ENCODE measurements at places on chromosomes 2 and 18.

DNA sequence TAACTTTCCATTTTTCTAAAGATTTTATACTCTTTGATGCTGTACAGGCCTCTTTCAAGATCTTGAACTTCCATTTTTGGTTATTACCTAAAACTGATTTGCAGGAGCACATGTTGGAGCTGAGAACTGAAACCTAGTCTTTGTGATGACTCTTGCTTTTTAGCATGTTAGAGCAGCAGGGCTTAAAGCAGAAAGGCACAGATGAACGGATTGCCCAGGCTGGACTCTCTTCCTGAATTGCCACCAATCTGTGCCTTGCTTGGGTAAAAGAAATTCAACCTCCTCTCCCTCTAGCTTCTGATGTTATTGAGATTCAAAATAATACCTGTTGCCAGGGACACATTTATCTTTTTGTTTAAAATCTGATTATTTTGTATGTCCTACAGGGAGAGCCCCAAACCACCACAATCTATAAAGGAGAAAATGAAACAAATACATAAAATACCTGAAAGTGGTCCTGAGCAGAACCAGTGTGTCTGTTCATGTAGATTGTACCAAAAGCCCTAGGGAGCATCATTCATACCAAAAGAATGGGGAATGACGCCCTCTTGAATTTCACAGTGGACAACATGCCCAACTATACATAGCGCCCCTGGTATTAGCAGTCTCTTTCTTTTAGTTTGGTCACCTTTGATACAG, 277.0 kb upstream of the MAP2 start:
- no peak for DNase-seq

GRCh38 chr2:31129375-31130171, 8.7 kb downstream of the GALNT14 start:
- DNase-seq: no peak

- no peak for DNase-seq
These were observed 16.3 kb upstream of the RMND5A start for GRCh38 chr2:86703704-86704361.

DNA sequence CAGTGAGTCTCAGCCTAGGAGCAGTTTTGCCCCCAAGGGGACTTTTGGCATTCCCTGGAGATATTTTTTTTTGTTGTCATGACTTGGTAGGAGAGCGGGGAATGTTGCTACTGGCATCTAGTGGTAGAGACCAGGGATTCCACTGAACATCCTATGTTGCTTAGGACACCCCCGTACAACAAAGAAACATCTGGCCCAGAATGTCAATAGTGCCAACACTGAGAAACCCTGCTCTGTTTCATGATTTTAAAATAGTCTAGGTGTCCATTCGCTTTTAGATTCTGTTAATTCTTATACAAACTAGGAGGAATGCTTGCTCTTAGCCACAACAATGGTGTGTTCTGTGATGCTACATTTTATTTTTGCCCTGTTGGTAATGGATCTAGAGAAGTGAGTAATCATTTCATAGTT, 225.8 kb upstream of the SIX3 start:
- no peak for DNase-seq

DNA sequence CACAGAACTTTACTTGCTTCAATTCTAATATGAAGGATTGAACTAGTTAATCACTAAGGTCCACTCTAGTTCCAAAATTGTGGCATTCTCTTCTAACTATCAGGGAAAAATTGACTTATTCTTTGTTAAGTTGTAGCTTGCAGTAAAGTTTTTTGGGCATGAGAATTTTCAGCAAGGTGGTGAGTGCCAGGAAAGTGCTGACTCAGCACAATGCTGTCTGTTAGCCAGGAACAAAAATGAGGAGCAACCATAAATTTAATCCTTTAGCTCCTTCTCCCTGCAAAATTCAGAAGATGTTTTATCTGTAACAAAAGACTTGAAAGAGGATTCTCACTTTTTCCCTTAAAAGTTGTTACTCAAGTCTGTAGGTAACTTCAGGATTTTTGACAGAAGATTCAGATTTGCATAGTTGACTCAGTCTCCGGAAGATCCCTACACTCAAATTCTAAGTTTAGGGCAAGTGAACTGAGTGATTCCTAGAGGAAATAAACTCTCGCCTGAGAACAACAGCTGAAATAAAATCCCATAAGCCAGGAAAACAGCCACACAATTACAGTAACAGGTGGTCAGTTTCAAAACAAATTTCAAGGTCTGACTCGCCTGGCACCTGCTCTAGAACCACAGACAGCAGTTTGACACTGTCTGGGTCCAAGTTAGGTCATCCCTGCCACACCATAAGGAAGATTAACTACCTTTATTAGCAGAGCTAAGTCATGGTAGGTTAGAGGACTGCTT, 20.2 kb upstream of the DARS1 start:
- no peak for DNase-seq

GRCh38 chr2:10344105-10345066, 41.7 kb downstream of the HPCAL1 start:
- DNase-seq: no peak

DNA sequence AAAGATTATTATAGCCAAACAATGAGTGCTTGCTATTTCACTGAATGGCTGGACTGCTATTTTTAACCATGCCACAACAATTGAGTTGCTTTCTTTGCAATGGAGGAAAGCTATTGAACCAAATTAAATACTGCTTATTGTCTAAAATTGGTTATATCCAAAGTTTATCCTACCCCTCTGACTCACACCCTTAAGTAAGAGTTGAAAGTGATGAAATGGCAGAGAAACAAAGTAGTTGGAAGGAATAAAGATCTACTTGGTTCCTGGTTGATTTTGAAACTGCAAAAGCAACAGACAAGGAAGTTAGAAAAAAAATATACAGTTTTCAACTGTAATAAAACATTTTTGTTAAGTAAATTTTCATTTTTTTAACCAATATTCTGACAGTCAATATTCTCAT, 47.5 kb downstream of the EML4 start:
- DNase-seq: no peak

DNA sequence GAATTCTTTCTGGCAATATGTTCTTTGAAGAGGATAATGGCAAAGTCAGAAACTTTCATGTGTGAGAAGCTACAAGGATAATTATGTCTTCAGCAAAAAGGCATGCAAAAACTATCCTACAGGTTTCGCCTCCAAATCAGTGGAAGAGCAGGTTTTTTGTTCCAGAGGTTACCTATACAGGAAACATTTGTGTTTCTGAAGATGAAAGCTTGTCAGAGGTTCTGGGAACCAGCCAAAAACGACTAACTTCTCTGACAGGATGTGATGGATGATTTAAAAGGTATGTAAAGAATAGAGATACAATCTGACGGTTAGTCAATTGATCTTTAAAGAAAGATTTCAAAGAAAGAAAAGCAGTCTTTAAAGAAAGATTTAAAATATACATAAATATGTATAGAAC, 37.6 kb downstream of the RND3 start:
- no peak for DNase-seq

DNA sequence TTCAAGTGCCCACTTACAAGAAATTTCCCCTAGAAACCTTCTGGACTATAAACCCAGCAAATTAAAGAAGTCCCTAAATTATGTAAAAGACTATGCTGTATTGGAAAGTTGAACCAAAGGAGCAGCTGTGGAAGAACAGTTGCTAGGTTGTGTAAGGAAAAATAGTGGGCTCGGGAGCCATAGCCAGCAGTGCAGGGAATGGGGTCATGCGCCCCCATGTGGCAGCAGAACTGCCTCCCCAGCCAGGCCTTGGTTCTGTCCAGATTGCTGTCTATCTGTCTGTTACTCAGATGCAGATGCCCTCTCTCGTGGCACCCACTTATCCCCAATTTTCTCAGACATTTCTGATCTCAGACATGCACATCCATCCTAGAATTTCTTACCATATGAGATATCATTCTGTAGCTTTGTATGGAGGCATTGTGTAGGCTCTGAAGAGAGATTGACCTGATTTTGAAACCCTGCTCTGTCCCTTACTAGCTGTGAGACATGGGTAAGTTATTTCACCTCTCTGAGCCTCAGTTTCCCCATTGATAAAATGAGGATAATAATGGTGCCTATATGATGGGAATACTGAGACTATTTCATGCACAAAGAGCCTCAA, 258.3 kb downstream of the SS18 start:
- no peak for DNase-seq

GRCh38 chr2:83970217-83970929, 488.7 kb downstream of the SUCLG1 start:
- no peak for DNase-seq

- DNase-seq: no peak
These were observed 129.2 kb downstream of the IKZF2 start for GRCh38 chr2:213021971-213022899.

DNA sequence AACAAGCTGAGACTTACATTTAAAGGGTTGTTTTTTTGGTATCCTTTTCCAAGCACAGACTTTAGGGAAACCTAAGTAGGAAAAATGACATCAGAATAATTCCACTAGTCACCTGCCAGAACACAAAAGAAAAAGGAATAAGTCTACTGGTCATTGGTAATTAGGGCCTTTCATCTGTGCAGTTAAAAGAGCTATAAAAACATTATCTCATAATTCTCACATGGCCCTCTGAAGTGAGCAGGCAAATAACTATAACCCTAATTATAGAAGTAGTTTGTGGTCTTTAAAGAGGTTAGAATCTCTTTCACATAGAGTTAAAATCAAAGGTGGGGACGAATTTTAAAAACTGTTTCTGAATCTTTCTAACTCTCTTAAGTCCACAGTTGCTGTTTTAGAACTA, 111.1 kb upstream of the B3GNT2 start:
- no peak for DNase-seq

DNA sequence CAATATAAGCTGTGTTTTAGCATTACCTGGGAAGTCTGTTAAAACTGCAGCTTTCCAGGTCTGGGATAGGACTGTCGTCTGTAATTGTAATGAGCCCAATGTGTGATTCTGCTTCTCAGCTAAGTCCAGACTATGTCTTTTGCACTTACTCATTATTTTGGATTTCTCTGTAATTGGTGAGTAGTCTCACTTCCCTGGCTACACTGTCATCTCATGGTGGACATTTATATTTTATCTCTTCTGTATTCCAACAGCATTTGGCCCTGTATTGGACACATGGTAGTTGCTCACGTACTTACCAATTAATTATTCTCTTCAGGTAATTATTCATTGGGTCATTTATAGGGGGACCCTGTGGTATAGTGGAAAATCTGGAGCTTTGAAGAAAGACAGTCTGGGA, 28.0 kb downstream of the LHCGR start:
- no peak for DNase-seq

GRCh38 chr2:164066095-164066494, 330.3 kb upstream of the FIGN start:
- DNase-seq: no peak

DNA sequence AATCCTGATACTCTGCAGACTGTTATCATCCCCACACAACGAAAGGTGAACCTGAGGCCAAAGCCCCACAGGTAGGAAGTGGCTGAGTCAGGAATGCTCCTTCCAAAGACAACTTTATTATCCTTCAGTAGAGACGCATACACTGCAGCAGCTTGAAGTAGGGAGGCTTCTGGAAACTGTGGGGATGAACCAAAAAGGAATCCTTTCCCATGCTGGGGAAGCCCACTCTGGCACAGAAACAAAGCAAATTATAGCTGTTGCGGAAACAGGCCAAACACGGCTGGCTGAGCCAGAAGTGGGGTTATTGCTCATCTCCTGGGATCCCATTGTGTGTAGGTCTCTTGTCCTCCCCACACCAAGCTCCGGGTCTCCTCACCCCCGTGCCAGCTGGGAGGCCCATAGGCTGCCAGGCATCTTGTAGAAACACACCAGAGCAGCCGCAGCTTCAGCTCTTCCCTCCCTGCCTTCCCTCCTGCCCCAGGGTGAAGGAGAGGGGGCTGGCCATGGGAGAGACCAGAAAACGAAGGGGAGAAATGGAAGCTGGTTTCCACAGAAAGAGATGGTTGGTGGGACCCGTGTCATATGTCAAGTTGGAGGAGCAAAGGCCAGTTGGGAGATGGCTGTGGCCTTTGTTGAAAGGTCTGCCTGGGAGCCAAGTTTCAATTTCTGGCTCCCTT, 176.9 kb upstream of the NABP1 start:
- no peak for DNase-seq

DNA sequence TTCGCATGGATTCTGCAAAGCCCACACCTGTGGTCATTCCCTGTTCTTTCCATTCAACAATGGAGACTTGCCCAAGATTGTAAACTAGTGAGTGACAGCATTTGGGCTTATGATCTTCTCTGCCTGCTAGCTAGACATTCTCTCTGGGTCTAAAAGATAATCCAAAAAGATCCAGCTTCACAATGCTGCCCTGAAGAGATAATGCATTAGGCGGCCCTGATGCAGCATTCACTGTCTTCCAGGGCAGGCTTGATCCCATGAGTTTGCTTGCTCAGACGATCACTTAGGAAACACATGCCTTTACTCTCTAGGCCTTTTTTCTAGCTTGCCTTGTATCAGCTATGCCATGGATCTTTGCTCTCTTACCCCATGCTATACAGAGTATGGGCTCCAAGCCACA, 196.1 kb downstream of the SETBP1 start:
- DNase-seq: no peak

GRCh38 chr2:119257198-119257597, 33.6 kb downstream of the STEAP3 start:
- DNase-seq: no peak

- DNase-seq: no peak
These were observed 166.5 kb downstream of the MTX2 start for GRCh38 chr2:176435729-176436128.

DNA sequence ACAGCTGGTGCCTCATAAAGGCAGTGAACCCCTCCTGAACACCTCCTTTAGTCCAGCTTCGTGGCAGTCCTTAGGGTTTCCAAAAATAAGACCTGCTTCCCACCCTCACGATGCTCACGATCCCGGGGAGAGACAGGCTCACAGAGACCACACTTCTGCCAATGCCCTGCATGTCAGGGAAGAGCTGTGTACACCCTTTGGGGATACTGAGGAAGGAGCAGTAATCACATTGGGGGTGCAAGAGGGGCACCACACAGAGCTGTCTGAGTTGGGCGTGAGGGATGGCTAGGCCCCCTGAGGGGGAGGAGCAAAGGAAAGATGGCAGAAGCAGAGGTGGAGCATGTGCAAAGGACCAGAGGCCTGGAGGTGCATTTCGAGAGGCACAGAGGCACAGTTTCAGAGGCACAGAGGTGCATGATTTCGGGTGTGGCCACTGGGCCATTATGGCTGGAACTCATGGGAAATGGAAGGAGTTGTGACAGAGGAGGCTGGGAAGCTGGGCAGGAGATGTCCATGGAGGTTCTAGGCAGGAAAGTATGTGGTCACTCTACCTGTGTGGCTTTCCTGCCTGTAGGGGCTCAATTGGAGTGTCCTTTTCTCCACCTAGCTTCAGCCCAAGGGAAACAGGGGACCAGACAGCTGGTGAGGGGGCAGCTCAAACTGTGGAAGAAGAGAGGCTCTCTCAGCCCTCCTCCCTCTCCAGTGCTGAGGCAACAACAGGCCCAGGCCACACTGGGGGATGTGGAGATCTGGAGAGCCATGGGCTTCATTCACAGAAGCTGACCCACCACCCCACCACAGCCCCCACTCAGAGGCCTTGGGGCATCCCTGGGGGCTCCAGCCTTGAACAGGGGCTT, 115.9 kb downstream of the CAPN13 start:
- no peak for DNase-seq

GRCh38 chr18:47990981-47991380, 60.5 kb upstream of the SMAD2 start:
- no peak for DNase-seq

GRCh38 chr2:121005453-121005852, 269.8 kb downstream of the GLI2 start:
- DNase-seq: no peak

- no peak for DNase-seq
These were observed 11.6 kb downstream of the HNRNPLL start for GRCh38 chr2:38591152-38591551.
